ENCODE measurements at places on chromosomes 7 and 10. TPM values are rescaled to one million over a fixed set of nuclear protein-coding genes. Genes with fewer than 3 reads are reported as not detected.

The AUTS2 gene
- 32.0 TPM for polyA plus RNA-seq

The PPP2R2D gene
- polyA plus RNA-seq: 30.5 TPM

The SEMA3E gene
- polyA plus RNA-seq: 15.7 TPM

The PARD3 gene
- 30.2 TPM for polyA plus RNA-seq

The MRC1 gene
- polyA plus RNA-seq: not detected

The PLAC9 gene
- polyA plus RNA-seq: 14.4 TPM

The PRTFDC1 gene
- polyA plus RNA-seq: 9.1 TPM

The TMEM178B gene
- polyA plus RNA-seq: 4.9 TPM

The CTTNBP2 gene
- 30.7 TPM for polyA plus RNA-seq
